T-helper 22 cell (primary cell): ENCODE measurements at places on chromosomes 3 and 15.

DNA sequence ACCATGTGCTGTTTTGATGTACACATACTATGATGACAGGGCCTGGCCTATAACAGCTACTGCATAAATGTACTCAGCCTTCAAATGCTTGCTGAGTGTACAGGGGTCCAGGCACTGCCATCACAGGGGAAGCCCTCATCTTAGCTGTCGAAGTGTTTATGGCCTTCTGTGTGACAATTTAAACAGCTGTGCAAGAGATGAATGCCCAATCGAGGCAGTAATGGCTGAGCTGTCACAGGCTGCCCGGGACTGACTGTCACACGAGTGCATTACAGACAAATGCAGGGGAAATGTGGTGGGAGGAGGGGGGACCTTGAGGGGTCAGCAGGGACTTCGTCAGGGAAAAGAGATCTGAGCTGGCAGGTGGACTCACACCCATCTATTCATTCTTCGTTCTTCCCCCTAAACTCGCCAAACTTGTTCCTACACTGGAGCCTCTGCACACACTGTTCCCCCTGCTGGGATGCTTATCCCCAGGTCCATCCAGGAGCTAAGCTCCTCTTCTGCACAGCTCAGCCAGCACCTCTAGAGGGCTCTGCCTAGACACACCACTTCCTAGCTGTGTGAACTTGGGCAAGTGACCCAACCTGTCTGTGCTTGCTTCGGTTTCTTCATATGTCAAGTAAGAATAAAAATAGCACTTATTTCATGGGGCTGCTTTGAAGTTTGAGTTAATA lies 156.2 kb upstream of the IQSEC1 start:
- no peak for DNase-seq

DNA sequence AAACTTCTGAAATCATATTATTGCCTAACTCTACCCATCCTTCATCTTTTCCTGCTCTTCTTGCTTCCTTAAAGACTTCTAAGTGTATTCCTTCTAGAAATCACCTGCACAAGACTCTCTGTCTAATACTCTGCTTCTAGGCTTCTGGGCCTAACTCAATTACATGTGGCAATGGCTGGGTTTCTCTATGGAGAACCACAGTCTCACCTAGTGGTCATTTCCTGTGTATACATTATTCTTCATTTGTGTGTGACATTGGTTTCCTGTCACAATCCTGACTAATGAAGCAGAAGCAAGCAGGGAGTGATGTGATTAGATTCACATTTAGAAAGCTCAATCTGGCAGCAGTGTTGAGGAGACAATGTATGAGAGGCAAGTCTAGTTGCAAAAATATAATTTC lies 16.9 kb upstream of the CLDN1 start:
- DNase-seq: no peak

DNA sequence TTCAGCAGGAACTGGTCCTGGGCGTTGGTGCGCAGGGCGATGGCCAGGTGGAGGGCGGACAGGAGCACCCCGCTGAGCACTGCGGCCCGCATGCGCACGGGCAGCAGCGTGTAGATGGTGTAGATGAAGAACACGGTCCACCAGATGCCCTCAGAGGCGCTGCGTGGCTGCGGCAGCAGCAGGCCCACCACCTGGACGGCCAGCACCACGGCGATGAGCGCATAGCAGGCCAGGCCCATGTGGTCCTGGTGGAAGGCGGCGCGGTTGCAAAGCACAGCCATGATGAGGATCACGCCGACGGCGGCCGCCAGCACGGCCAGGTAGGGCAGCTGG lies 1.5 kb downstream of the ADCY5 start:
- no peak for DNase-seq

GRCh38 chr15:58179206-58179605 lies 41.0 kb downstream of the AQP9 start:
- DNase-seq: no peak

DNA sequence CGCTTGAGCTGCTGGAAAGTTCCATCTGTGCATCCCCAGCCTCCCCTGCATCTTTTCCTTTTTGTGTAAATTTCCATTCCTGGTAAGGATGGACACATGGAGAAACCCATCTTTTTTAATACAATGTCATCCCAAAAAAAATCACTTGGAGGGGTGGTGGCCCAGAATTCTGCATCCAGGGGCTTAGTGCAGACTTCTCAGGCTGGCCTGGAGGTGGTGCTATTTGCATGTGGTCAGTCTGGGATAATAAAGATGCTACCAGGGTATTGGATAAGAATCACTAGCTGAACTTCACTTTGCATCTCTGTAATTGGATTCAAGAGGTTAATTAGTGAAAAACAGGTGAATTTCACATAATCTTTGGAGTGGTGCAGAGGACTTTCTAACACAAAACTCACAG lies 1.8 kb upstream of the ZSCAN2 start:
- DNase-seq: no peak

- no peak for DNase-seq
Observed at GRCh38 chr3:119184111-119184510, 10.7 kb downstream of the UPK1B start.

DNA sequence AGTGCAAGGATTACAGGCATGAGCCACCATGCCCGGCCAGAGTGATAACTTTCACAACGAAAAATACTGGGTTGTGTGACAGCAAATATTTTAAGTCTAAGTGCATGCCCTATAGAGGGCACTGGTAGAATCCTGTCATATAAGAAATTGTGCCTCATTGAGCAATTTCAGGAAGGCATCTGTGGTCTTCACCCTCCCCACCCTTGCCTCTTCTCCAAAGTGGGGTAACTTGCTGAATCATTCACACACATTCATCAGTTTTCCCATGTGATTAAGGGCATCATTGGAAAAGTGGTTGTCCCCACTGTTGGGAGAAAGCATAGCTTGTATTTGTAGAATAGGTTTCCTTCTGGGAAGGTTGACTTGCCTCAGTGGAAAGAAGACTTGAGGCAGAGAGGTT lies 9.2 kb downstream of the MITF start:
- no peak for DNase-seq

DNA sequence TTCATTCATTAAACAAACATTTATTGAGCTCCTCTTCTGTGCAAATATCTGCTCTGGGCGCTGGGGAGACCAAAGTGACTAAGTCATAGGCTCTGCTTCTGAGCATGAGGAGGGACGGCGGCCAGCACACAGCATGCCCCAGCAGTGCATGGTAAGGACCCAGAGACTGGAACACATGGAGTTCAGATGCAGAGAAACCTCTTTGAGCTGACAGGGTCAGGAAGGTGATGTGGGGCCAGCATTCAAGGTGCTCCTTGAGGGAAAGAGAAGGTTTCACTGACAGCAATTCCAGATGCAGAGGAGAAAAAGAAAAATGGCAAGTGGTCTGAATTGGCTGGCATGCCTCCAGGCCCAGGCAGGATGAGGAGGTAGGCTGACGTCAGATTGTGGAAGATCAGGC lies 234.5 kb downstream of the UACA start:
- DNase-seq: no peak

DNA sequence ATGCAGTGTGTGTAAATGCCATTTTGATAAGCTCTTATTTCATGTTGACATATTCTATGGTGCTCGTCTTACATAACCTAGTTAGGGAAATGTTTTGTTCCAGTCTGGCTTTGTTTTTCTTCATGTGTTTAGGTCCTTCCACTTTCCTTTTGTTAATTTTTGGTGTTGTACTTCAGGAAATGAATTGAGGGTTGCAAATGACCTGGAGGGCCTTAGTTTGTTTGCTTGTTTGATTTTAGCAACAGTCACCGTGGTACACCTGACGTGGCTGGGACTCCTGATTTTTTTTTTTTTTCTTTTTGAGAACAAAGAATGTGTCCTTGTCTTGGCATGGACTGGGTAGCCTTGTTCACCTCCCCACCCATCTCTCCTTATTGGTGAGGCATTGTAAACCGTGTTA lies 114.8 kb downstream of the IGF1R start:
- no peak for DNase-seq

GRCh38 chr3:124520970-124521369 lies 209.3 kb upstream of the UMPS start:
- no peak for DNase-seq

- DNase-seq: no peak
Observed at GRCh38 chr3:31079689-31080088, 185.2 kb upstream of the GADL1 start.

DNA sequence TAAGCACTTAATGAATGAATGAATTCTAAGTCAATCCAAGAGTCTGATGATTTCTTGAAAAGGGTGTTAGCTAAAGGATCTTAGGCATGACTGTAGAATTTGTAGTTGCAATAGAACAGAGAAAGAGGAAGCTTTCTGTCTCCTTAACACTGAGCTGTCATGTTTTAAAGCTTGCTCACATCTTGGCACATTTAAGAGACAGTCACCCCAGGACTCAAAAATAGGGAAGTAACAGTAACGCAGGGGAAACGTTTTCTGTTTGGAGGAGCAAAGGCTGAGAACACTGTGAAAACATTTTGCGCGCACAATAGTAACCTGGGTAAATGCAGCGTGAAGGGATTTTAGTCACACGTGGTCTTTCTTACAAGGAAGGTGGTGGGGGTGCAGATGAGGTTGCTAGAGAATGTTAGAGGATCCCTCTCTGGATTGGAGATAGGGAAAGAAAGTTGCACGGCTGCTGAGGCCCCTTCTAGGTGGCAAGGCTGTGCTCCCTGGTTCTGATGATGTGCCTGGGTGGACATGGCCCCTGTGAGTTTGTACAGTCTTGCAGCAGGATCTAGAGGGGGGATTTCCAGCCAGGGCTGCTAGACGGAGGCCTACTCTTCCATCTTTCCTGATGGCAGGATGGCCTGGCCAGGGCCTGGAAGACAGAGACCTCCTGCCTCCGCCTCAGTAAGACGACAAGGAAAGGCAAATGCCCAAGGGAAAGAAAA lies 12.0 kb downstream of the STARD5 start:
- no peak for DNase-seq

GRCh38 chr3:183074881-183075280 lies 24.4 kb downstream of the MCCC1 start:
- DNase-seq: no peak

DNA sequence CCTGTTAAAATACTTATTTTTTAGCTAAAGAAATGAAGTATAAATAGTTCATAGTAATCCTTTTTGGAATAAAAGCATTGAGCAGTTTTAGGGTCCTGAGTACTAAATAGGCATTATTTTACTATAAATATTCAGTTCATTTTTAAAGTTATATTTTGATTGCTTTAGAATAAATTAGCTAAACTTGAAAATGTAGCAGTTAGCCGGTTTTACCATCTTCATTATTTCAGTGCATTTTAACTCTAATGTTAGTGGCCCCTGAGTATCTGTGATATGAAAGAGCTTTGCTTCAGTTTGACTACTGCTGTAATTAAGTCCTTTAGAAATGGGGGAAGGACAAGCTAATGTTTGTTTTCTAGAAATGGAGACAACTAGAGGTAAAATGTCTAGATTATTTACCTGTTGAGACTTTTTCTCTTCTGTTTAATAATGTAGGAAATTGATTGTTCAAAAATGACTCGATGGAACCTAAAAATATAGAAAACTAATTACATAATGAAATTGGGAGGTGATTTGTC lies 3.6 kb downstream of the SMC4 start:
- DNase-seq: no peak

- no peak for DNase-seq
Observed at GRCh38 chr15:71011503-71012155, 103.6 kb upstream of the THSD4 start.

DNA sequence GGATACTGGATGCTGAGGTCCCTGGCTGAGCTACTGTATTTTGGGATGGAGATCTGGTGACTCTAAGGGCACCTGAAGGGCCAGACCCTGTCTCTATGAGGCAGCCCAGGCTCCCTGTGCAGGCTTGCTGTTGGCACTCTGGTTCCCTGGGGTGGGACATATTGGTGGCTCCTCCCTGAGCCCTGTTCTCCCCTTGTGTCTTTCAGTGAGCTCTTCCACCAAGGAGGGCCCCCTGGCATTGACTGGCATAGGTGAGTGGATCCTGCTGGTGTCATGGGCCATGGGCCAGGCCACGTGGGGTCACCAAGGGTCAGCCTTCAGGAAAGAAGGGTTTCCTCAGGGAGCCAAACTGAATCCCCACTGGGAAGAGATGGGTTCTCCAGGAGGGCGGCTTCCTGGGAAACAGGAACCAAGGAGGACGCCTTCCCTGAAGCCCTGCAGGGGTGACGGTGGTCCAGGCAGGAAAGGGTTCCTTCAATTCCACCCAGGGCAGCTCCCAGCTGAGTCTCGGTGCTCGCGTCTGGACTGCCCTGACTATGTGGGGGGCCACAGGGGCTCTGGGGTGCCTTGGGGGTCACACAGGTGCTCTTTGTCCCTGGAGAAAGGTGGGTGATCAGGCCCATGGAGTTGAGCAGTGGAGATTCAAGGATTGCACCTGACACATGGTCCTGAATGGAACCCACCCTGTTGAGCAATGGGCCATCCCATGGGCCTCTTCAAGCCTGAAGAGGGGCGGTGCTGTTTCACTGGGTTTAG lies 220.4 kb downstream of the SNRPN start:
- no peak for DNase-seq

DNA sequence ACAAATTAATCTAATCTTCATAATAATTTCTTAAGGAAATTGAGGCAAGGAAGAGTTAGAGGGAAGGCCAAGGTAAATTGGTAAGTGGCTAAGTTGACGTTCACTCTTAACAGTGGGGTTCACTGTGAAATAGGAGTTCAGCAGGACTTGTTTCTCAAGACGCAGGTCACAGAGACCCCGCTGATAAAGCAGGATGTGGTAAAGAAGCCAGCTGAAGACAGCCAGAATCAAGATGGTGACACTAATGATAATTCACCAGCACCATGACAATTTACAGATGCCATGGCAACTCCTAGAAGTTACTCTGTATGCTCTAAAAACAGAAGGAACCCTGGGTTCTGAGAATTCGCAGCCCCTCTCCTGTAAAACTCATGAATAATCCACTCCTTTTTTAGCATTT lies 100.1 kb upstream of the CTDSPL start:
- DNase-seq: no peak

DNA sequence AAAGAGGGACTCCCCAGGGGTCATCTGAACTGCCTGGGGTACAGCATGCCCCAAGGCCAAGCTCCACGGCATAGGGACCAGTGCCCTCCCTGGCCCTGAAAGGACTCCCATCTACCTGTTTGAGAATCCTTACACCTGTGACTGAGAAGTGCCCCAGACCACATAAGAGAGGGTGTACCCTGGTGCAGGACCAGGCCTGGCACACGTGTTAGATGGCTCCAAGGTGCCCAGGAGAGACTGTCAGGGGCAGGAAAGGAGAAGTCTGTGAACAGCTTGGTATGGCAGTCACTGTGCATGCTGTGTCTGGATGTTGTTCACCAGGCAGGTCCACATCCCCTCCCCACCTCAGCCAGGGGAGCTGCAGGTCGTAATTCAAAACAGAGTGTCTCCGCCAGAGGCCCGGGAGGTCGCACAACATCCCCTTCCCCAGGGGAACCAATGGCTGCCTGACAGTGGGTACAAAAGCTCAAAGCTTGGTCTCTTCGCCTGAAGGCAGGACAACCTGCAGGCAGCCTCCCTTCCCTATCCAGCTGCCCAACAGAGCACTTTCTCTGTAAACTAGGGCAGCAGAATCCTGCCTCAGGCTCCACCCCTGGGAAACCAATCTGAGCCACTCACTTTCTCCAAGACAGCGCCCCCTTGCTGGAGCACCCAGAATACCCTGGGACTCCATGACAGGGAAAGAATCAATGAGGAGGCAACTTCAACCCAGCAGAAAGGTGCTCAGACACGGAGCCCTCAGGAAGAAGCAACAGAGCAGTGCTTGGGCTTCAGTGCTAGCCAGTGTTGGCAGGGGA lies 3.9 kb downstream of the NUP210 start:
- DNase-seq: no peak
